ENCODE measurements at places on chromosomes 3 and 15.

- no peak for DNase-seq
These were observed 61.2 kb downstream of the PLD1 start for GRCh38 chr3:171749124-171749523.

GRCh38 chr3:150130404-150131100, 159.9 kb upstream of the PFN2 start:
- no peak for DNase-seq

GRCh38 chr3:4643904-4644547, 150.9 kb downstream of the ITPR1 start:
- DNase-seq: no peak

GRCh38 chr3:175398676-175399075, 539.5 kb downstream of the NAALADL2 start:
- no peak for DNase-seq

Data from stimulated activated CD4-positive, alpha-beta T cell treated with anti-CD3 and anti-CD28 coated beads, Interleukin-1b, Interleukin-23, amount 100 ng/mL, for 1 hour (primary cell).